Esophagus muscularis mucosa (tissue), 4 donors: ENCODE measurements at places on chromosomes 2 and 18.

DNA sequence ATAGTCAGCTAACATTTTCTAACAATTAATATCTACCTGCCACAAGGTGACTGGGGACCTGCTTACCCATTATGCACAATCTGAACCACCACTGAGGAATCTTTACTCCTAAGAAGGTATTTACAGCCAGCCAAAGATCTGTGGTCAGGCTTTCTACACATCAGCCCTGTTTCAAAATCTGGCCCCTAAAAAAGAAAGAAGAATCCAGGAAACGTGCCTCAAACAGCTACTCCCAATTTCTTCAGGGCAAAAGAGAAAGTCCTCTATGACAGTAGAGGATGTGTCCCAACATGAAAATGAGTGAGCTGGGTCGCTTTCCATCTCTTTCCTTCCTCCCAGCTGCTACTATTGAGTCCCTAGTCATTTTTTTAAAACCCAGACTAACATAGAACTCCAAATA is 79.5 kb downstream of the EPB41L3 start:
- H3K36me3 ChIP-seq: no peaks in the 10 kb centered on the region
- H3K27me3 ChIP-seq: no peaks in the 10 kb centered on the region
- H3K4me3 ChIP-seq: no peak overlapping the region
- H3K4me1 ChIP-seq: peaks cover 19% of the 10 kb centered on the region

DNA sequence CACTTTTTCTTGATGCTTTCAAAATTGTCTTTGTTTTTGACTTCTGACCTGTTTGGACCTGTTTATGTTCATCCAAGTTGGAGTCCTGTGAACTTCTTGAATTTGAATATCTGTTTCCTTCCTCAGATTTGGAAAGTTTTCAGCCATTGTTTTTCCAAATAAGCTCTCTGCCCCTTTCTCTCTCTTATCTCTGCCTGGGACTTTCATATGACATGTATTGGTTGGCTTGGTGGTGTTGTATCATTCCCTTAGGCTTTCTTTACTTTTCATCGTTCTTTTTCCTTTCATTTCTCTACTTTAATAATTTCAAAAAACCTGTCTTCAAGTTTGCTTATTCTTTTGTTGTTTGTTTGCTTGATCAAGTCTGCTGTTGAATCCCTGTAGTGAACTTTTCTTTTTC is 60.1 kb upstream of the LDLRAD4 start:
- no peak overlapping the region for H3K4me3 ChIP-seq
- no peak for DNase-seq
- no peak overlapping the region for H3K27ac ChIP-seq
- H3K27me3 ChIP-seq: no peaks in the 10 kb centered on the region

DNA sequence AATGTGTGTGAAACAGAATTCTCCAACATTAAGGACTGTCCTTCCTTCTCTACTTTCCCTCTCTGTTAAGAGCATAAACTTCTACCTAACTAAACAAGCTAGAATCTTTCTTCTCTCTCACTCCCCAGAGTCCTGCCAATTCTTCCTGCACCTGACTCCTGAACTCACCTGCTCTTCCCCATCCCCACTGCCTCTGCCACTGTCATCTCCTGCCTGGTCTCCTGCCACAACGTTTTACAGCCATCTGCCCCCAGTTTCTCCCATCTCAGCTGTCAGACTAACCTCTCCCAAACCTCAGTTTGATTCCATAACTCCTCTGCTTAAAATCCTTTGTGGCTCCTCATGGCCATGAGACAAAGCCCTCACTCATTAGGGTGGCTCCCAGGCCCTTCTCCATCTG is 288.3 kb upstream of the FBXO11 start:
- no peak overlapping the region for H3K4me3 ChIP-seq
- DNase-seq: no peak
- H3K27me3 ChIP-seq: no peaks in the 10 kb centered on the region
- no peaks in the 10 kb centered on the region for H3K36me3 ChIP-seq

DNA sequence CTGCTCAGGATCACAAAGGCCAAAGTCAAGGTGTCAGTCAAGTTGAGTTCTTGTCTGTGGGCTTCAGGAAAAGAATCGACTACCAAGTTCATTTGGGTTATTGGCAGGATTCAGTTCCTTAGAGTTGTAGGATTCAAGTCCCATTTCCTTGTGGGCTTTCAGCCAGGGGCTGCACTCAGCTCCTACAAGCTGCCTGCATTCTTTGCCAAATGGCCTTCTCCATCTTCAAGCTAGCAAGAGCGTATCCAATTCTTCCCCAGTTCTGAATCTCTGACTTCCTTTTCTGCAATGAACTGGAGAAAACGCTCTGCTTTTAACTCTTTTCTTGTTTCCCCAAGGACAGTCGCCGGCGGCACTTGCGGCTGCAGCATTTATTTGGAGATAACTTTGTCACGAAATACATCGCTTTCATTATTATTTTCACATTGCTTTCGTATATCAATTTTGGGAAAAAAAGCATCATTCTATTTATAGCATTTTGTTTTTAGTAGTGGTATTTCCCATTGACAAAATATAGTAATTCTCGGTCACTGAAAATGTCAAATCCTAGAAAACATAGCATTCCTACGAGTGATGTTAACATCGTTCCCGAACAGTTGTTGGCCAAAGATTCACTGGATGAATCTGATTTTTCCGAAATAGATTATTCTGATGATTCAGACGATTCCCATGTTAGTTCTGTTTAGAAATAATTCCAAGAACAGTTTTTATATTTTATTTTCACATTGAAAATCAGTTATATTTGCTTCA is 59.6 kb upstream of the SERPINE2 start:
- DNase-seq: peak; percentile 55
- no peaks in the 10 kb centered on the region for H3K36me3 ChIP-seq
- peaks cover 12% of the 10 kb centered on the region for H3K4me1 ChIP-seq
- no peaks in the 10 kb centered on the region for H3K27me3 ChIP-seq

- no peaks in the 10 kb centered on the region for H3K4me1 ChIP-seq
- no peaks in the 10 kb centered on the region for H3K36me3 ChIP-seq
- no peaks in the 10 kb centered on the region for H3K27me3 ChIP-seq
- no peak for DNase-seq
These were observed 330.8 kb downstream of the TXNL1 start for GRCh38 chr18:56307354-56308170.

- no peak overlapping the region for H3K27ac ChIP-seq
- DNase-seq: no peak
- H3K4me3 ChIP-seq: no peak overlapping the region
- peaks cover 68% of the 10 kb centered on the region for H3K36me3 ChIP-seq
- H3K27me3 ChIP-seq: no peaks in the 10 kb centered on the region
- peaks cover 7% of the 10 kb centered on the region for H3K4me1 ChIP-seq
These were observed 5.7 kb downstream of the GPATCH11 start for GRCh38 chr2:37090019-37090477.

DNA sequence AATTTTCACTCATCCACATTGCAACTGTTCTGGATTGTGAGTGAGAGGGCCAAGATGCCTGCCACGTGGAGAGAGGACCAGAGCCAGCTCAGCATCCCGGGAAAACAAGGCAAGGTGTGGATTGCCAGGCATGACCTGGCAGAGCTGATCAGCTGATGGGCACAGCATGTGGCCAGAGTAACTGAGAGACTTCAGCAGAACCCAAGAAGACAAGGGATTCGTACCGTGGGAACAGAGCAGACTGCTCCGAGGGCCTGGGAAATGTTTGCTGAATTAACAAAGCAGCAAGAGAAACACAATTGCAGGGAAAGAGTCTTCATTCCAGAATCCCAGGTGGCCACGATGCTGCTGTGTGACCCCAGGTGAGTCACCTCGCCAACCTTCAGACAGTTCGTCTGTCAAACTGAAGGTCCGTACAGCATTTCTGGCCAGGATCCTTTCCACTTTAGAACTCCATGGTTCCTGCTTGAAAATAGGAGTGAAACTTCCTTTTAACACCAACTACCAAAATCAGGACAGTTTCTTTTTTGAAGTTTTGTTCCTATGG is 26.3 kb upstream of the POMC start:
- H3K27ac ChIP-seq: no peak overlapping the region
- H3K4me3 ChIP-seq: no peak overlapping the region
- DNase-seq: no peak
- no peaks in the 10 kb centered on the region for H3K27me3 ChIP-seq

GRCh38 chr2:69007169-69007568 is 5.8 kb upstream of the ANTXR1 start:
- no peak for DNase-seq
- H3K4me1 ChIP-seq: peaks cover under 1% of the 10 kb centered on the region
- no peaks in the 10 kb centered on the region for H3K36me3 ChIP-seq
- no peak overlapping the region for H3K4me3 ChIP-seq
- no peak overlapping the region for H3K27ac ChIP-seq
- H3K27me3 ChIP-seq: no peaks in the 10 kb centered on the region

DNA sequence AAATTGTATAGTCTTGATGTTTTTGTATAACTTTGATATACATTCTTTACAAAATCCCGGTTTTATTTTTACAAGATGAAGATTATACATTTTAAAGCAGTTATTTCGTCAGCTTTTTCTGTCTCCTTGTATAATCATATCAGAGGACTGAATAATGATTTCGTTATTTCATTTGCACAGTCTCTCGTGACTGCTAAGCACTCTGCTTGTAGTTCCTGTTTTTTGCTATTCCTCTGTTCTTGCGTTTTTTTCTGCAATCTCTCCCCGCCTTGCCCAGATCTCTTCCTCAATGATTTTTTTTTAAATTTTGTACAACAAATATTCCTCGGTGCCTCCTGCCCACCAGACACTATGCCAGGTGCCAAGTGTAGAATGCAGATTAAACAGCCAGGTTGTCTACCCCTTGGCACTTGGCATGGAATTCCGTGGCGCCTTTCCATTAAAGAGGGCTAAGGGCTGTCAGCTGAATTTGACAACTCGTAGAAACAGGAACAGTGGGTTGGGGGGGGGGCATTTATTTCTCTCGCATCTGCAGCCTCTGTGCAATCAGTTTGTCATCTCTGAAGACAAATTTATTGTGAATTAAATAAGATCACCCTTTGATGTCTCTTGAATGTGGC is 69.6 kb downstream of the KLHL29 start:
- H3K27ac ChIP-seq: peak overlapping the region; percentile 75
- DNase-seq: no peak
- no peak overlapping the region for H3K4me3 ChIP-seq
- peaks cover 4% of the 10 kb centered on the region for H3K4me1 ChIP-seq

DNA sequence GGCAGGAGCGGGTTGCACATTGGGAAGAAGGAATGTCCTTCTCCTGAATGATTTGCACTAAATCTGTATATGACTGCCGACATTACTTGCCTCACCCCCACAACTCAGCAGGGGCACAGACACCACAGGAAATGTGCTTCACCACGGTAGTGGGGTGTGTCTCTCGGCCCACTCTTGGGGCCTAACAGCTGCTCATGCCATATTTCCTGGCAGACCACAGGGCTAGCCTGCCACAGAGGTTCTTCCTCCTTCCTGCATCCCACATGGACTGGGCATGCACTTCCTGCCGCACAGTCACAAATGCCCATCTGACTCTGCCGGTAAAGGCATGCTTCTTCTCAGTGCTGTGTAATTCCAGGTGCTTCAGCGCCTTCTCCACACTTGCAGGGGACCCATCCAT is 10.3 kb upstream of the PAPOLG start:
- DNase-seq: no peak
- no peak overlapping the region for H3K4me3 ChIP-seq
- H3K4me1 ChIP-seq: no peaks in the 10 kb centered on the region
